ENCODE measurements at places on chromosomes 12 and 14.

DNA sequence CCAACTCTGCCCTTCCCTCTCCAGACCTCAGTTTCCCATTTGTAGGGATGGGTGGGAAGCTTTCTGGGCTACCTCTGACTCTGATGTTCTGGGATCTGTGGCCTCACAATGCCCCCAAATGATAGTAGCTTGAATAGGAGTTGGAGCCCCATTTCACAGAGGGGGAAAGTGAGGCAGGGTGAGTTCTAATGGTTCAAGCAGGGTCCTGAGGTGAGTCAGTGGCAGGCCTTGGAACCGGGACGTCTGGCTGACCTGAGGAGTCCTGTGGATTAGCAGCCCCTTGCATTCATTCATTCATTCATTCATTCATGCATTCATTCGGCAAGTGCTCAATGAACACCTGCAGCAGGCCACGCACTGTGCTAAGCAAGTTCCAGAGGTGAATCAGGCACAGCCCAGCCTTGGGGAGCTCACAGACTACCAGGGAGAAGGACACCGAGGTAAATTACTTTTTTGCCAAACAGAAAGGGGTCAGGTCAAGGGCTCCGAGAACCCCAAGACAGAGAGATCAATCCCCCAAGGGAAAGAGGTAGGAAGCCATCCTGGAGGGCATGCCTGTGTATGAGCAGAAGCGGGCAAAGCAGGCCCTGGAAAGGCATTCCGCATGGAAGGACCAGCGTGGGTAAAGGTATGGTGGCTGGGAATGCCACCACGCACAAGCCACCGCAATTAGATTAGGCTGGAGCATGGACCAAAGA, 818 bp upstream of the TMEM119 start:
- no peak for DNase-seq

GRCh38 chr14:89267163-89267562, 149.9 kb downstream of the FOXN3 start:
- DNase-seq: no peak

GRCh38 chr12:34601689-34602088, 579.4 kb downstream of the ALG10 start:
- no peak for DNase-seq

DNA sequence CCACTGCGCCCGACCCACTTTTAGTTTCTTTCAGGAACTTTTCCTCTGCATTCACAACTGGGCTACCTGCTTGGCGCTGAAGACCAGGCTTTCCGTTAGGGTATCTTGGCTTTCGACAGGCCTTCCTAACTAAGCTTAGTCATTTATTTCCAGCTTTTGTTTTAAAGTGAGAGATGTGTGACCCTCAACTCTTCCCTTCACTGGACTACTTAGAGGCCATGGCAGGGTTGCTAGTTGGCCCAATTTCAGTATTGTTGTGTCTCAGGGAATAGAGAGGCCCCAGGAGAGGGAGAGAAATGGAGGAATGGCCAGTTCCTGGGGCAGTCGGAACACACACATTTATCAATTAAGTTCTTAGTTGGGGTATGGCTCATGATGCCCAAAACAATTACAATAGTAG, 10.4 kb downstream of the MTA1 start:
- DNase-seq: no peak

- DNase-seq: peak; percentile 57
These were observed 9.6 kb upstream of the FLVCR2 start for GRCh38 chr14:75568791-75569190.

GRCh38 chr14:70118064-70118463, 70.7 kb downstream of the SLC8A3 start:
- DNase-seq: no peak

DNA sequence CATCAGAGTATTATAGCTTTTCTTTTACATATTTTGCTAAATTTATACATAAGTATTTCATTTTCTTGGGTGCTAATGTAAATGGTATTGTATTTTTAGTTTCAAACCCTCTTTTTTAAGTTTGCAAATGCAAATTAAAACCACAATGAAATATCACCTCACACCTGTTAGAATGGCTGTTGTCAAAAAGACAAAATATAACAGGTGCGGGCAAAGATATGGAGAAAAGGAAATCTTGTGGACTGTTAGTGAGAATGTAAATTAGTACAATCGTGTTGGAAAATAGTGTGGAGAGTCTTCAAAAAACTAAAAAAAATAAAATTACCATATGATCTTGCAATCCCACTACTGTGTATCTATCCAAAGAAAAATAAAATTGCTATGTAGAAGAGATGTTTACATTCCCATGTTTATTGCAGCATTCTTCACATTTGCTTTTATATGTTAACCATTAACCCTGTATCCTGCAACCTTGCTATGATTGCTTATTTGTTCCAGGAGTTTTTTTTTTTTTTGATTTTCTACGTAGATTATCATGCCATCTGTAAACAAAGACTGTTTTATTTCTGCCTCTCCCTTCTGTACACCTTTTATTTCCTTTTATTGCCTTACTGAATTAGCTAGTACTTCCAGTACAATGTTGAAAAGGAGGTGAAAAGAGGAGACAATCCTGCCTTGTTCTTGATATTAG, 405.4 kb upstream of the MIS18BP1 start:
- no peak for DNase-seq

Measured in activated CD4-positive, alpha-beta T cell treated with anti-CD3 and anti-CD28 coated beads for 48 hours (primary cell).